ENCODE measurements at places on chromosomes 1 and 21. TPM values are rescaled to one million over a fixed set of nuclear protein-coding genes. Genes with fewer than 3 reads are reported as not detected.

DNA sequence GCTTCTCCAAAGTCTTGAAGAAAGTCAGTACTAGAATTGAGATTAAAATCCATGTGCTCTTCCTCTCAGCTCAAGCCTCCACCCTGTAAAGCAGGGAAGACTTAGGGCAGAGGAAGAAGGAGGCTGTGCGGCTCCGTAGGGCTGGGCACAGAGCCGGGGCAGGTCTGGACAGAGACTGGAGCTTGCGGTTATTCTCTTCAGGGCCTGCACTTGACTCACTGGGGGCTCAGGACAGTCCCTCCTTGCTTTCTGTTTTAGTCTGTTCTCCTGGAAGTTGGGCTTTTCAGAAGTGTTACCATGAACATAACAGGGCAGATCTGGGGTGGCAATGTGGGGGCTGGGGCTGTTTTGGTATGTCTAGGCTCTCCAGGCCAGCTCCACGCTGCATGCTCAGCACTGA lies 21.6 kb upstream of the TRABD2B start:
- peak; percentile 52 for DNase-seq

- DNase-seq: no peak
Observed at GRCh38 chr1:36884801-36885200, 149.5 kb downstream of the GRIK3 start.

DNA sequence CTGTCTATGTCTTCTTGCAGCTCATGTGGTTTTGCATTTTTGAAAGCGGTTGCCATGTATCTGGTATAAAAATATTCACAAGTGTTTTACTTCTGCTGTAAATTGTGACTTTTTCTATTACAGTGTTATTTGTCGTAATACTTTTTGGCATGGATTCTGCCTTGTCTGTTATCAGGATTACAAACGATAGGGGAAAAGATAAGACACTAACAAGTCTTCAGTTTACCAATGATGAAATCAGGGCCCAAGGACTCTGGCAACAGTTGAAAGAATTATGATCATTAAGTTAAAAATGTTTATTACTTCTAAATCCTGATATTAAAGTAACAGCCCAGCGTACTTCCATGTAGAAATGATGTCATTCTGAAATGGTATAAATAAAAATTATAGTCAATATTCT lies 298.8 kb downstream of the KIF26B start:
- no peak for DNase-seq

DNA sequence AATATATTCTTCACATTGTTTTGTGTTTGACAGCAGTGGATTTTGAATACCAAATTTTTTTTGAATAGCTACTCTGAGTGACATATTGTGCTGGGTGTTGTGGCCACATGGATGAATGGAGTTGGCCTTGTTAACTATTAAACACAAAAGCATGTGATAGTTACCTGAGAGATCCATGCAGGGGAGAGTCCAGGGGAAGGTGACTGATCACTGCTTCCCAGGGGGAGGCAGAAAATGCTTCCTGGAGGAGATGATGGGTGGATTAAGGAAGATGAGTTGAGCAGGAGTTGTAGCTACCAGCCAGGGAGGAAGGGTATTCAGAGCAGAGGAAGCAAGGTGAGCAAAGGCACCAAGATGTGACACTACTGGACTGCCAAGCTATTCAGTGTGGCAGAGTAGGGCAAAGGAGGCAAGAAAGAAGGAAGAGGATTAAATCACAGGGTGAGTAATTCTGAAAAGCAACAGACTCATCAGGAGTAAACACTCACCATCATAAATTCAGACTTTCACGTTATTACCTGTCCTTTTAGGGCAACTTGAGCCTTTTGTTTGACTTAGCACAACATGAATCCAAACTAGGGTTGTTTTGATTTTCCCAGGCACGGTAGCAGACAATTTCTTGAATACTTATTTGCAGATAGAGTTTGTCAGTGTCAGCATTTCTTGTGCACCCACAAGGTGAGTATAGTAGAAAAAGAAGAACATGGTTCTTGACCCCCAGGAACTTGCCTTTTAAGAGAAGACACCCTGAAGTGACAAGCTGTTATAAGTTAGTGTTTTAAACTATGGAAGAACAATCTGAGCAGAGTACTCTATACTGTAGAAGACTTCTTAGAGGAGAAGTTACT lies 4.2 kb downstream of the CD46 start:
- no peak for DNase-seq

DNA sequence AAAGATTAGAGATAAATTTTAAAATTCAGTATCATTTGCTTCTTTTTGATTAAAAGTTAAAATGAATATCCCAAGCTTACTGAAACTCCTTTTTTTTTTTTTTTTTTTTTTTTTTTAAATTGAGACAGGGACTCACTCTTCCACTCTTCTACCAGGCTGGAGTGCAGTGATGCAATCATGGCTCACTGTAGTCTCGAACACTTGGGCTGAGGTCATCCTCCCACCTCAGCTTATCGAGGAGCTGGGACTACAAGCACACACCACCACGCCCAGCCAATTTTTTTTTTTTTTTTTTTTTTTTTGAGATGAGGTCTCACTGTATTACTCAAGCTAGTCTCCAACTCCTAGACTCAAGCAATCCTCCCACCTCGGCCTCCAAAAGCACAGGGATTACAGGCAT lies 92.1 kb upstream of the RGS18 start:
- DNase-seq: no peak

Gene PRDM16
- 84.2 TPM for total RNA-seq

Gene PLA2G2C
- total RNA-seq: not detected

All from ascending aorta (tissue), 2 donors.